ENCODE measurements at places on chromosomes 2 and 18.

- no peak for DNase-seq
Measured at GRCh38 chr2:114579542-114579941, 137.1 kb downstream of the DPP10 start.

GRCh38 chr18:44821924-44822323, 141.2 kb downstream of the SETBP1 start:
- no peak for DNase-seq

- no peak for DNase-seq
Measured at GRCh38 chr18:46042571-46043123, 29.4 kb downstream of the PSTPIP2 start.

GRCh38 chr2:112483831-112484230, 1.9 kb downstream of the TTL start:
- no peak for DNase-seq

DNA sequence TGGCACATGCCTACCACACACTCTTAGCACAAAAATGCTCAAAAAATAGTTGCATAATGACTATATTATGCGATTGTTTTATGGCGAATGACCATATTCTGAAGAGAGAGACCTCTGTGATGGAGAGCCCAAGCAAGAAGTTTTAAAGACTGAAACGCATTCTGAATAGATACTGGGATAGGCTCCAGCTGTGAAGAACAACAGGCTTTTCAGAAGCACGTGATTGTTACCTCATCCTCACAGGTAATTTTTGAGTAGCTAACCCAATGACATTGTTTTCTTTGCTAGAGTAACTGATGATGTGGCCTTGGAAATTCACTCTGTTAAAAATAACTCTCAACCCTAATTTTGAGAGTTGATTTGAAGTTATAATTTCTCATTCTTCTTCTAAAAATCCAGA, 2.0 kb upstream of the DDX18 start:
- no peak for DNase-seq

GRCh38 chr18:34870555-34871310, 160.6 kb downstream of the DTNA start:
- no peak for DNase-seq

DNA sequence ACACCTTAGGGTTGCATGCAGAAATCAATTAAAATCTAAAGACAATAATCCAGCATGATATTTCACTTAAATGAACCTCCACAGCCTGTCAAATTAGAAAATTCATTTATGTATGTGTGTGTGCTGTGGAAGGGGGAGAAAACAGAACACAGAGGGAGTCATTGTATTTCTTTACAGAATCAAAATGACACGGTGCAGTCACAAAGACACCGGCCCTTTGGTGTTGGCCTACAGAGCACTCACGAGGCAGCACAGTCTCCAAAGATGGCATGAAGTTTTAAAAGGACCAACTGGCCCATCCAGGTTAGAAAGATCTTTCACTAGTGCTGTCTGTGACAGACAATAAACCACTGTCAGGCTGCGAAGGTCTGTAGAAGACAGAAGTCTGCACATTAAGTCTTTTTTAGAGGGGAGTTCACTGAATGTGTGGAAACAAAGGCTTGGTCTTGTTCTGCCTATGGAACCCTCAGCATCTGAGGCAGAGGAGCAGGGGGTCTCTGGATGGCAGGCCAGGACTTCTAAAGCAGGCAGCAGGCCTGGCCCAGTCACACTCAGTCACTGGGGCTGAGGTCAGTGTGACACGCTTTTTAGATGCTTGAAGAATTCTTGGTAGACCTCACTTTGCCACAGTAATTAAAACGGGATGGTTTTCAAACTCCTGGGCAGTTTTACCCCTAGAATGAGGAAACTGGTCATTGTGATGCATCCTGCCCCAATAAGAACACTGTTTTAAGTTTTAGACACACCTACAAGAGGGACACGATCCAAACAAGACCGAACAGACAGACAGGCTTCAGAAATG, 184.9 kb downstream of the AFF3 start:
- no peak for DNase-seq

GRCh38 chr18:24127735-24128134, 11.1 kb upstream of the CABYR start:
- DNase-seq, result no peak

DNA sequence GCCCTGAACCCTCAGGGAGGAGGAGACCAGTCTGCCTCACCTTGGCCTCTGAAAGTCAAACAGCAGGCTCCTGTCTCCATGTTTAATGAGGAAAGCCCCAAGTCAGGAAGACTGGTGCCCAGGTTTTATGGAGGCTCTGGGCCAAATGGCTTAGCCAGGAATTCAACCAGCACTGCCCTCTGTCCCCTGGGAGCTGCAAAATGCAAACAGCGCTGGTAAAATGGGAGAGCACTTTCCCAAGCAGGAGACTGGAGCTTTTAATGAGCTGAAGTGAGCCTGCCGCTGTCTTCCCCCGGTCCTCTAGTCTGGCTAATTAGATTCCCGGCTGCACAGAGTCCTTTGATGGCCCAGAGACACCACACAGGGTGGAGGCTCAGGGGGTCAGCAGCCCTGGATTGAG, 276.0 kb upstream of the TRIB2 start:
- DNase-seq, result no peak

DNA sequence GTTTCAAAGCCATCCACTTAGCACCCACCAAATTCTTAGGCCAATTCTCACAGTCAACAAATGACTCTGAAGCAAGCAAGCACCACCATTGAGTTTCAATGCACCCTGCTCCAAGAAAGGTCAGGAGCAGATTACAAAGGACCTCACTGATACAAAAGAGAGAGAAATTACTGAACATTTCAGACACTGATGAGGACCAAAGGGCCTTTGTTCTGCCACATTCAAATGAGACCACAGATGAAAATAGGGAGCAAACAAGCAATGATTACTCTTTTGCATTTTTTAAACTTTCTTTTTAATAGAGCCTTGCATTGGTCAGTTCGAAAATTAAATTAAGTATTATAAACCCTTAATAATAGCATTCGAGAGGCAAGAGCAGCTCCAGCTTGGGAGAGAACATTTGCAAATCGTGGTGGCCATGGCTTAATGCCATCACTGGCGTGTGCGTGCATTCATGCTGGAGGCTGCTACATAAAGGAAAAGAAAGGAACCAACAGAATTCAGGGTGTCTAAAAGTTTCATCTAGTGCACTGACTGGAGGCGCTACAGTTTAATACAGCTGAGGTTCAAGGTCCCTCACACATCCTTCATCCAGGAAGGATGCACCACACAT, 87.5 kb downstream of the KLF7 start:
- DNase-seq, result no peak

DNA sequence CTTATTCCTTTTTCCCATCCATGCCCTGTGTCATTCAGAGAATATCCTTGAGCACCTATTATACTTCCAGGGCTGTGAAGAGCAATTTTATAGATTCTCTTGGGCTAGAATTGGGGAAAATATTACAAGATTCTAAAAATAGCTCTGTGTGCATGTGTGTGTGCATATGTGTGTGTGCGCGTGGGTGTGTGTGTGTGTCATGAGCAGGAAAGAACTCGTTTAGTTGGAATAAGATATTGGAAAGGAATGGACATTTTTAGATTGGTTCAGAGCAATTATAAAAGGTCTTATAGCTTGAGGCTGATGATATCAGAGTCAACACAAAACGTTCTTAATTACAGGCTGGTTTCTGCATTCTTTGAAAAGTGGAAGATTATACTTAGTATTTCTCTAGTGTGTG, 212.1 kb upstream of the COPS8 start:
- DNase-seq, result no peak

DNA sequence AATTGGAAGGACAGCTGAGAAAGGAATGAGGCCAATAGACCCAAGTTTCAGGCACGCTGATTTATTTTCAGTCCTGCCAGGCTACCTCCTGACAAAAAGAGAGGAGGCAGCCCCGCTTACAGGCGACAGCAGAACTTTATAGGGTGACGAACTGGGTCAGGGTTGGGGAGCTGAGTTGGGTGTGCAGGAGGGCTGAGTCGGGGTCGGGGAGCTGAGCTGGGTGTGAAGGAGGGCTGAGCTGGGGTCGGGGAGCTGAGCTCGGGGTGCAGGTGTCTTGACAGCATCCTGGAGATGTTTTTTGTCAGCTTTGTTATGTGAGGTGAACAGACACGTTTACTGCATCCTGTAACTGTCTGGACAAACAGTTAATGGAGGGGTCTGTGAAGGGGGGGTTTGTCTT, 342.2 kb downstream of the ADCYAP1 start:
- DNase-seq, result no peak

- no peak for DNase-seq
Measured at GRCh38 chr2:1162768-1163584, 212.3 kb downstream of the SNTG2 start.

GRCh38 chr2:29235411-29235810, 120.2 kb downstream of the CLIP4 start:
- DNase-seq, result no peak

- no peak for DNase-seq
Measured at GRCh38 chr2:178530625-178531142, 50.4 kb downstream of the PLEKHA3 start.

- DNase-seq, result no peak
Measured at GRCh38 chr2:165902934-165903333, 50.6 kb downstream of the TTC21B start.

GRCh38 chr2:137675584-137676327, 288.5 kb upstream of the HNMT start:
- DNase-seq, result no peak

- DNase-seq, result no peak
Measured at GRCh38 chr2:226115102-226115831, 684.4 kb downstream of the IRS1 start.

GRCh38 chr2:104473546-104473945, 380.4 kb upstream of the POU3F3 start:
- no peak for DNase-seq

- DNase-seq, result no peak
Measured at GRCh38 chr2:31266804-31267203, 32.9 kb downstream of the EHD3 start.

DNA sequence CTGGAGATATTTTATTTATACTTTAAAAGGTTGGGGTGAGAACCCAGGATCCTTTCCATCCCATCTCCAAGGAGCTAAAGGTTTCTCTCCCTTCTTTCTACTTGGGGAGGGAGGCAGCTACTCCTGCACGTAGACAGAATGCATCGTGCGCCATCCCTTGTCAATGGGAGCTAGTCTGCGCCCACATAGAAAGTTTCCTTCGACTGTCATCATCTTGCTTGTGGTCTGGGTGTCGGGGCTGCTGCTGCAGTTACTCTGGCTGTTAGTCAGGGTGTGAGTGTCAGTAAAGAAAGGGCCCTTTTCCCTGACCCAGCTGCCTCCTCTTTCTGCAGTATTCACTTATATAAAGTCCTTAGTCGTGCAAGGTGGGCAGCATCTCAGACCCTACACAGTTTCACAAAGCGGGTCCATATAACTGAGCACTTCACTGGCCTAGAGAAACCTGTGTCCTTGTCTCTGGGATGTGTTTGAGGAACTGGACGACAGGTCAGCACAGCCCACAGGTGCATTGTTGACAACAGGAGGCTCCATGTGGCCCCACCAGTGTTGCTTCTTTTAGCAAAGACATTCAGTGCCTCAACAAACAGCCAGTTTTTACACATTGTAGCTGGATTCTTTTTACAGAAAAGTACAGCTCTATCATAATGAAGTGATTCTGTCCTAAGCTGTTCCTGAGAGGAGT, 22.4 kb downstream of the NPAS2 start:
- no peak for DNase-seq

GRCh38 chr2:212941361-212941760, 210.1 kb downstream of the IKZF2 start:
- no peak for DNase-seq

GRCh38 chr2:67322353-67323001, 74.7 kb upstream of the ETAA1 start:
- DNase-seq, result no peak

GRCh38 chr18:43606795-43607194, 329.5 kb upstream of the SYT4 start:
- no peak for DNase-seq

- DNase-seq, result no peak
Measured at GRCh38 chr18:56900195-56901094, 246.4 kb upstream of the BOD1L2 start.

DNA sequence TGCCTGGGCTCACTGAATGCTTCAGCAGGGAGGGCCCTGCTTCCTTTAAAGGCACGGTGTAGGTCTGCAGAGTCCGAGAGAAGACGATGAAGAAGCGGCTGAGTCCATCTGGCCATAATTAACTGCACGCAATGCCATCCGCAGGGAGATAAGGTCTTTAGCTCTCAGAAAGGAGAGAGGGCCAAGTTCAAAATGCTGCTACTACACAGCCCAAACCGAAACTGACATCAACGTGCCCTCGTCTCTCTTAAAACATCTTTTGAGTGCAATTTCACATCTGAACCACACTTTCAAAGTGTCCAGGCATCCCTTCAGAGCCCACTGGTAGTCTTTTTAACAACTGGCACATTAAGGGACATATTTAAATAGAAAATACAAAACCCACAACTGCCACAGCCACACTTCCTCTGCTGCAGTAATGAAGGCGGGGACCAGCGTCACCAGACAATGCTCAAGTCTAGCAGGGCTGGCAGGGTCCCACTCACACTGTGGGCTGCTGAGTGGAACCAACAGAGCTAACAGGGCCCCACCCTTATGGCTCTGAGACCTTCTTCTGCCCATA, 35.8 kb downstream of the ST3GAL5 start:
- DNase-seq, result peak; percentile 36

GRCh38 chr2:209496586-209496982, 72.7 kb downstream of the MAP2 start:
- no peak for DNase-seq

DNA sequence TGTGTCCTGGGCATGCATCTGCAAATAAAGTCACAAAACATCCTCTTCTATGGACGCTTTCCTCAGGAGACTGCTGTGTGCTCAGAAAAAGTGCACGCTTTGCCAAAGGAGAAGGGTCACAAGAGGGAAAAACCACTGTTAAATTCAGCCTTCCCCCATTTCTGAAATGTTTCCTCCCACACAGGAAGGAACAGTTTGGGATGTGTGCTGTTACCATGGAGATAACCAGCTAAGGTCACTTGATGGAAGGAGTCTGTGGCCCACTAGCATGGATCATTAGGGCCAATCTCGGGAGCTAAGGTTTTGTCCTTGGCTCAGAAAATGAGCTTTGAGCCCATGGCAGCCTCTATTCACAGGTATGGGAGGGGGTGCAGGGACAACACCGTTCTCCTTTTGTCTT, 5.6 kb downstream of the KCNE4 start:
- no peak for DNase-seq

GRCh38 chr18:48422947-48423378, 13.8 kb upstream of the ZBTB7C start:
- DNase-seq, result no peak

- no peak for DNase-seq
Measured at GRCh38 chr2:5691985-5692529, at the start of gene SOX11. Gene SOX11 (plus strand): TSS chr2:5692384. CDS start chr2:5692722, 338 bp downstream.

Data from stimulated activated CD4-positive, alpha-beta T cell treated with anti-CD3 and anti-CD28 coated beads, Interleukin-15, amount 100 ng/mL, for 1 hour (primary cell).